ENCODE measurements at places on chromosomes 7 and 10. TPM values are rescaled to one million over a fixed set of nuclear protein-coding genes. Genes with fewer than 3 reads are reported as not detected.

The SPDYE8 gene
- not detected for total RNA-seq

GRCh38 chr7:142957723-142958122, 4.4 kb downstream of the KEL start:
- peaks cover 9% of the 10 kb centered on the region for H3K4me1 ChIP-seq
- H3K4me3 ChIP-seq, result no peak overlapping the region
- no peak overlapping the region for H3K27ac ChIP-seq

- no peaks in the 10 kb centered on the region for H3K4me1 ChIP-seq
- H3K36me3 ChIP-seq, result no peaks in the 10 kb centered on the region
- H3K27ac ChIP-seq, result no peak overlapping the region
- H3K27me3 ChIP-seq, result no peaks in the 10 kb centered on the region
- DNase-seq, result no peak
These were observed 50.4 kb downstream of the CFAP46 start for GRCh38 chr10:132892004-132892403.

DNA sequence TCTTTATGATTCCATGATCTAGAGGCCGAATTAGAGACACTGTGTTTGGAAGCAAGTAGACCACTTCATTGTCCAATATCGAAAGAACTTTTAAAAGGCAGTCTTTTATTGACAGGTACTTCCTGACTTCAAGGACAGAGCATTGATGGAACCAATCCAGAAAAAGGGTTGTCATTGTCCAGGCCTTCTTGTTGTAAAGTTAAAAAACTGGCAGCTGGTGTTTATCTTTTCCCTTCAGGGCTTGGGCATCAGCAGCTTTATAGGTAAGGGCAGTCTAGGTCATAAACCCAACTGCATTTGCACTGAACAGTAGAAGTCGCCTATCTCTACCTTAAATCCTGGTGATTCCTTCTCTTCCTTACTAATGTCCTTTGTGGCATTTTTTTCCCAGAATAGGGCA, 95.6 kb downstream of the ST7 start:
- H3K4me3 ChIP-seq, result no peak overlapping the region
- H3K27ac ChIP-seq, result no peak overlapping the region
- no peaks in the 10 kb centered on the region for H3K4me1 ChIP-seq
- H3K27me3 ChIP-seq, result no peaks in the 10 kb centered on the region
- DNase-seq, result no peak

Measured in neural progenitor cell (in vitro differentiated cells).